ENCODE measurements at places on chromosomes 11 and 22.

DNA sequence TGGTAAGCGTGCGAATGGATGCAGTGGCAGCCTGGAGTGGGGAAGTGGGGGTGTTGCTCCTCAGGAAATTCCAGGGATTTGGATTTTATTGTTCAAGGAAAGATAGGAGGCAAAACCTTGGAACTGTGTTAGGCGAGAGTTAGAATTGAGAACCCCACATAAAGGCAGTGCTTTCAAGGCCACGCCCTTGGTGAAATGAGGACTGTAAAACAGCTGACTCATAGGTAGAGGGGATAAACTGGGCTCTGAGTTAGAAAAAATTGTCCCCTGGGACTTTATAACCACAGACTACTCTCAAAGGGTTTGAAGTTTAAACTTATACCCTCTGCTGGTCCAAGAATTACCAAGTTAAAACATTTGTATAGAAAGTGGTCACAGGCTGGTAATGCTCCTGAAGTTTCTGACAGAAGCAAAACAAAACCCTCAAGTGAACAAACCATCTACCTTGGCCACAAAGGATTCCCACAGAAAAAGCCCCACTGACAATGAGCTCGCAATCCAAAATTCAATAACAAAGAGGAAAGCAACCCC lies 250.3 kb upstream of the TBCEL start:
- DNase-seq, result no peak

- DNase-seq, result no peak
Observed at GRCh38 chr22:43707648-43708047, 104.5 kb downstream of the EFCAB6 start.

GRCh38 chr11:93396316-93396715 lies 65.8 kb downstream of the DEUP1 start:
- DNase-seq, result no peak

DNA sequence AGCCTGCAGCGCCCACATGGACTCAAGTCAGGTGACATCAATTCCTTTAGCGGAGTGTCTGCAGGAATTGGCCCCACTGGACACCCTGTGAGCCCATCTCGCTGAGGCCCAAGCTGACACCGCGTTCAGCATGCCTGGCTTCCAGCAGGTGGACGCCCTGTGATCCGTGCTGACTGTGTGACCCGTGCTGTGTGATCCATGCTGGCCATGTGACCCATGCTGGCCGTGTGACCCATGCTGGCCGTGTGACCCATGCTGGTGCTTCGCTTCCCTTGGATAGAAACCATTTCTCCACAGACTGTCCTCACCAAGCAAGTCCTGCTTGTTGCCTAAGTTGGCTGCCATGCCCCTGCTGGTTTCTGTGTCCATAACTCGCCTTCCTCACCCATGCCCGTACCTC lies 392.1 kb downstream of the BRD1 start:
- DNase-seq, result no peak

DNA sequence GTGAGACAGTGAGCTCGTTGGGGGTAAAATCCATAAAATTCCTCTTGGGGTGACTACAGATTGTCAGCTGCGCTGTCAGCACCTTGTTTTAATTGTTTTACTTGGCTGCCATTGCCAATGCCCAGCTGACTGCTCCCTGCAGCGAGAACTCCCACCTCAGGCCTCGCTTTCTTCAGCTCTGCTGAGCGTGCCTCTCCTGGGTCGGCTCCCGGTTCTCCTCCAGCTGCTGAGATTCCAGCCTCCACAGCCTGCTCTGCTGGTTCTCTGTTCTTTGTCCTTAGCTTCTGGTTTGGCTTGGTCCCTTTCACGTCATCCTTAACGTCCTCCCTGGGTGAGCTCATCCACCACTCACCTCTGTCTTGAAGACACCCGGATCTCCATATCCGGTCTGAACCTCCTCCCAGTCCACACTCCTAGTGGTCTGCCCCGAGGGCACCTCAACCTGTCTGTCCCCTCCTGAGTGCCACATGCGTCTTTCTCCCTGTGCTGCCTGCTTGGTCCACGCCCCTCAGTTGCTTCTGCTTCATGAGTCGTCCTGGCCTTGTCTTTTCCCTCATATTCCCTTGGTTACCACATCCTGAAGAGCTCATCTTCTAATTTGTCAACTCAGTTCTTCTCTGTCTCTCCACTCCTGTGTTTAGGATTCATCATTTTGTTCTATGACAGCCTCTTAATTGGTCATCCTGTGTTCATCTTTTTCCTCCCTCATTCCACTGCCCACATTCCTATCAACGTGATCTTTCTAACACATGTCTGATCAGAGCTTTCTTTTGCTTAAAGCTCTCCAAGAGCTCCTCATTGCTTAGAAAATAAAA lies 35.6 kb downstream of the BMAL1 start:
- DNase-seq, result no peak

GRCh38 chr11:94662846-94663390 lies 95.8 kb downstream of the PIWIL4 start:
- no peak for DNase-seq

DNA sequence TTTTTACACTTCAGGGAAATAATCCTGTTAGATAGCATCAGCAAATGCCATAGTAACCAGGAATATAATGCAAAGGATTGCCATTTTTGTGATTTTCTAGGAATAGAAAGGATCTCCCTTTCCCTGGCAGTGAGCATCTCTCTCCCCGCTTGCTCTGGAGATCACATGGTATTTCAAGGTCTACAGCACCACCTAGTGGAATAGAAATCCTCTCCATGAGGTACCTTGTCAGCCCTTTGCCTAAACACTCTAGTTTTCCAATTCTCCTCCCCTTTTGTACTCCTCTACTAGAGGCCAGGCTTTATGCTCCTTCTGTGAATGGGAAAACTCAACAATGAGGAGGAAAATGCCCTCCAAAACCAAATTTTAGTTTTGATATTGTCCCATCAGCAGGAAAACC lies 78.4 kb downstream of the XRRA1 start:
- no peak for DNase-seq

DNA sequence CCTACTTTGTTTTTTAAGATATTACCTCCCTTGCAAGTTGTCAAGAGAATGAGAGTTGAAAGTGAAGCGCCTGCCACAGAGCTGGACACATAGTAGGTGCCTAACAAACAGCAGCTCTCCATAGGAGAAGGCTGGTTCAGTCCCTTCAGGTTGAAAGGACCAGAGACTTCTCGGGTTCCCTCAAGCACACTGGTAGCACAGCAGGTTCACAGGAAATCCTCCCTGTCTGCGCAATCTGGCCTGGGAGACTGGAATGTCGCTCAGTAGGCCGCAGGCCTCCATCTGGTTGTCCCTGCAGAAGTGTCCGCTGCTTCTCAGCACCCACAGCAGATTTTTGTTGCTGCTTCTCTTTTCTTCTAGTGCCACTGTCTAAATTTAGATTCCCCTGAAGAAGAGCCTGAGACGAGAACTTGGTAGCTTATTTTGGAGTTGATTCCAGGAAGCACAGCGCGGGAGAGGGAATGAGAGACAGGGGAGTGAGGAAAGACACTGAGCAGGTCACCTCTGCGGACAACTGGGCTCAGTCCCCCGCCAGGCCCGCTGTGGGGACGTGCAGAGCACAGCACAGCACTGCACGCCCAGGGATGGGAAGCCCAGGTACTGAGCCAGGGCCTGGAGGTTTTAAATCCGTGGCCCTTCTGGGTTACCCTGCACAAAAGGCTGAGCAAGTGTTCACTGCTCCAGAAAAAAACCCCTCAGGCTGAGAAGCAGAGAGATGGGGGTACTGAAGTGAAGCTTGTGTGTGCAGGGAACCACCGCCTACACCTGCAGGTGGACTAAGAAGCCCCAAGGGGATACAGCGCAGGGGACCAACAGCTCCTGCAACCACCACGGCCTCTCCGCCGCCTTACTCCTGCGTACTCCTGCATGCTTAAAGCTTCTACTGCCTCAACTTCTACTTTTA lies 31.6 kb downstream of the RBX1 start:
- DNase-seq, result no peak

GRCh38 chr11:57202281-57202680 lies 20.5 kb downstream of the LRRC55 start:
- DNase-seq, result no peak

GRCh38 chr22:29081517-29082236 lies 8.8 kb downstream of the KREMEN1 start:
- no peak for DNase-seq

- DNase-seq, result no peak
Observed at GRCh38 chr11:60951606-60951903, 421 bp downstream of the SLC15A3 start.

DNA sequence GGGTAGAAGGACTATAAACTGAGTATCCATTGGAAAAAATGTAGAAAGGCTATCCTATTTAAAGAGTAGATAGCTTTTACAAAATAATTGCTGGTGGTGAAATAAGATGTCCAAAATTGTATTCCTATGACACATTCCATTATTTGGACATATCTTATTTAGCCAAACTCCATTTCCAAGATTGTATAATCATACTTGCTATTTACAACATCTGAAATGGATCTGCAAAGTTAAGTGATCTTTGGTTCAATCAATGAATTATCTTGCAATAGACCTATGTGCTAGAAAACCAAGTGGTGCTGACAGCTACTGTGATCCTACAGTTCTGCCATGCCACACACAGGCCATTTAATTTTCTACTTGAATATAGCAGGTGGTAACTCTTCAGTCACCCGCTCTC lies 11.0 kb upstream of the BLID start:
- no peak for DNase-seq

GRCh38 chr22:44979154-44979553 lies 30.7 kb downstream of the PHF21B start:
- no peak for DNase-seq

GRCh38 chr11:66509131-66509561 lies 1.3 kb upstream of the BBS1 start:
- DNase-seq, result no peak

GRCh38 chr11:33065445-33066178 lies 26.2 kb downstream of the TCP11L1 start:
- DNase-seq, result peak; percentile 76

DNA sequence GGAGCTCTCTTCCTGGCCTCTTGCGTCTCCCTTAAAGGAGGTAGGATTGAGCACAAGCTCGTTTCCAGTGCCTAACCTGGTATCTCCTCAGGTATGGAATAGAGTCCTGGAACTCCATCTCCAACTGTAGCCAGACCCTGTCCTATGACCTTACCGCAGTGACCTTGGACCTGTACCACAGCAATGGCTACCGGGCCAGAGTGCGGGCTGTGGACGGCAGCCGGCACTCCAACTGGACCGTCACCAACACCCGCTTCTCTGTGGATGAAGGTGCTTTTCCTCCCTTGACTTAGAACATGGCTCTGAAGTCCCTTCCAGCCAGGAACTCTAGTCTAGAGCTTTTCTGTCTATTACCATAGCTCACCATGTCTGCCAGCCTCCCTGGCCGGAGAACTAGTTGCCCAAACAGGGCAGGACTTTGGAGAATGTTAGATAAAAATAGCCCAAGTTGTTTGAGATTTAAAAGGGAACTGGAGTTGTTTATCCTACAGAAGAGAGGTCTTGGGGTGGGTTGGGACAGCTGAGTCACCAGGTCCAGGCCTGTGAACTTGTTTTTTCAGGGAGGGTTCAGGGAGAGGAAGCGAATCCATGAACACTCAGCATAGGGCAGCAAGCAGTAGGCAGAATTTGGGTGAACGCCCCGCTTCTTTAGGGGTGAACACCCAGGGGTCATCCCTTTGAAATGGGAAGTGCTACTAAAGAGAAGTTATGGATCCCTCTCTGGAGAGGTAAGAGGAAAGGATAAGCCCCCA lies 3.3 kb downstream of the IL10RA start:
- DNase-seq, result no peak
